Left lung (tissue), 14 donors: ENCODE measurements at places on chromosomes 13 and 19. TPM values are rescaled to one million over a fixed set of nuclear protein-coding genes. Genes with fewer than 3 reads are reported as not detected.
A peak's percentile ranks its signal among the peaks of the same experiment; 100 is the strongest.

- no peak for DNase-seq
Measured at GRCh38 chr13:98994080-98994479, 16.2 kb upstream of the DOCK9 start.

DNA sequence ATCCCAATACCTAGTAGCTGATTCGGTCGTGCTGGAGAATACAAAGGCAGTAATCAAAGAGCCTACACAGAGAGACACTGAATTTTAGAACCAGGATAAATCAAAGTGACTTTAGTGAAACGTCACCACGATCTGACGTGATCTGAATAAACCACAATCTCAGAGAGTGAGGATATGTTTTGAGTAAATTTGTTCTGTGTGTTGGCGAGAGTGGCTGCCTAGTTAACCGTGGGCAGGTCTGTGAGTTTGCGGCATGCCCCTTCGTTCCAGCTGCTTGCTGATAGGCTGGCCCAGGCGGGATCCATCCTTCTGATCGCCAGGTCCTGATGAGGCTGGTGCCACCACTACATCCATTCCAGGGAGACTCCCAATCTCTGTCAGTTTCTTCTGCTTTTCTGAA is 40.4 kb downstream of the LRCH1 start:
- DNase-seq: no peak

GRCh38 chr13:26186995-26187394 is 35.1 kb downstream of the RNF6 start:
- DNase-seq: no peak

DNA sequence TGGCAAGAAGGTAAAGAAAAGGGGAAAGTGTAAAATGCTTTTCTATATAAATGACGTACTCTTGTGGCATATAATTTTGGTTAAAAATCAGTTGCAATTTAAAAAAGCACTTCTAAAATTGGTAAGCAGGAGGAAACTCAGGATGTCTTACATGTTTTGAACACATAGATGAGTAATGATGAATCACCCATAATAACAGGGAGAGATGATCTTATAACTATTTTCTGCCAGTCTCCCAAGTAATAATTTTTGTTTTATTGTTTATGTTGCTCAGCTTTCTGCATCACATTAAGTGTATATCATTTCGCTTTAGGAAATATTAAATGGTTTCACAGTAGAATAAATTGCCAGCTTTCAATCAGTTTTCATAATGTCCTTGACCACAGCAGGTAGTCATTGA is 1430.7 kb upstream of the PCDH20 start:
- no peak for DNase-seq

- no peak for DNase-seq
Measured at GRCh38 chr13:32075170-32075851, 43.7 kb downstream of the FRY start.

DNA sequence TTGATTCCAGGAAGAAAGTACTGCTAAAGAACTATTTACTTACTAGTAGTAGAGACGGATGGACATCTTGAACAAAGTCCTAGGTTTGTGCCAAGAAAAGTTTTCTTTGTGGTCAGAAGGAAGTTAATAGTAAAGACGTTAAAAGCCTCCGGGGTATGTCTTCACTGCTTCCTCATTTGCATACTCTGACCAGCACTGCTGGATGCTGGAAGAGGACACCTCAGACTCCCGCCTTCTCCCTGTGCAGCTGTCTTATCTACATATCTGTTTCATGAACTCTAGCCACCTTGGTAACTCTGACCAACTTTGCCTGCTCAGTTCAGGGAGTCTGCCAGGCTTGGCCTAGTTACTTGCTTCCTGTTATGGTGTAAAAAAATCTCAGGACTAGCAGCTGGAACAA is 1109.1 kb upstream of the MIR17HG start:
- DNase-seq: no peak

DNA sequence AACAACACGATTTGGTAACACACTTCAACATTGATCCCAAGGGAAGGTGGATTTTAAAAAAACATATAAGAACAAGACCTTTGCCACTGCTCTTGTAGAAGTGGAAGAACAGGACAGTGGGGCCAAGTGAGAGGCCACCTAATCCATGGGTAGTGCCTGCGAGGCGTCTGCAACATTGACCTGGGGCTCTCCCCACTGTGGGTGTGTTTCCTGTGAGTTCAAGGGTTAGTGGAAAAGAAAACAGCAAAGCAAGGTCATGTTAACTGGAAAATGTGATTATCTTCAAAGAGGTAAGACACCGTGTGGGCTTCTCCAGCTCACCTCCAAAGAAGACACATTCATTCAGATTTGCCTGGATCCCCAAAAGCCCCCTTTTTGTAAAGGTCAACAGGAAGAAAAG is 327.0 kb downstream of the UQCRFS1 start:
- no peak for DNase-seq

DNA sequence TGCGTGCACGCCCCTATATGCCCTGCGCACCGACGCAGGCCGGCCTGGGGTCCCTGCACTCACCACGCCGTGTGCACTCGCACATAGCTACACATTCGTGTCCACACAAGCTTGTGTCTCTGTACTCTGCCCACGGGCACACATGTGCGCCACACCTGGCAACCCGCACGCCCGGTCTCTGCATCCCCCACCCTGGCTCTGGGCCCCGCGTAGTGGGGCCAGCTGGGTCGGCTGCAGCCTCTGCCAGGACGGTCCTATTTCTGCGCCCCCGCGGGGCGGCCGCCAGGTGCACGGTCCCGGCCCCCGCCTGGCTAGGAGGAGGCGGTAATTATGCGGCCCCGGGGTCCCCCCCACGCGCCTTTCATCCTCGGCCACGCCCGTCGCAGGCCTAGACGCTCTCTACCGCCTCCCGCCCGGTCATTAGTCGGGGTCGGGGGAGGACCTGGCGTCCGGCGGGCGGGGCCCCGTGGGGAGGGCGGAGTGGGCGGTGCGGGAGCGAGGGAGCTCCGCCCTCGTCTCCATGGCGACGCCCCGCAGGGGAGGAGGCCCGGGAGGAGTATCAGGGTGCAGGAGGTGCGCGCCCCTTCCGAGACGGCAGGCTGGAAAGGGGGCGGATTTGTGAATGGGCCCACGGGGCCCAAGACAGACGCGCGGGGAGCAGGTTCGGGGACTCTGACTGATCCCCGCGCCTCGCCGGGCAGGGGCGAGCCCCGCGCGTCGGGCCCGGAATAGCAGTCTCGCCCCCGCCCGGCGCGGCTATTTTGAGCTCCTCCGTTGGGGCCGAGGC is 2.8 kb upstream of the CIRBP start:
- peak; percentile 71 for DNase-seq

- no peak for DNase-seq
Measured at GRCh38 chr13:23899555-23899954, 2.3 kb upstream of the C1QTNF9B start.

DNA sequence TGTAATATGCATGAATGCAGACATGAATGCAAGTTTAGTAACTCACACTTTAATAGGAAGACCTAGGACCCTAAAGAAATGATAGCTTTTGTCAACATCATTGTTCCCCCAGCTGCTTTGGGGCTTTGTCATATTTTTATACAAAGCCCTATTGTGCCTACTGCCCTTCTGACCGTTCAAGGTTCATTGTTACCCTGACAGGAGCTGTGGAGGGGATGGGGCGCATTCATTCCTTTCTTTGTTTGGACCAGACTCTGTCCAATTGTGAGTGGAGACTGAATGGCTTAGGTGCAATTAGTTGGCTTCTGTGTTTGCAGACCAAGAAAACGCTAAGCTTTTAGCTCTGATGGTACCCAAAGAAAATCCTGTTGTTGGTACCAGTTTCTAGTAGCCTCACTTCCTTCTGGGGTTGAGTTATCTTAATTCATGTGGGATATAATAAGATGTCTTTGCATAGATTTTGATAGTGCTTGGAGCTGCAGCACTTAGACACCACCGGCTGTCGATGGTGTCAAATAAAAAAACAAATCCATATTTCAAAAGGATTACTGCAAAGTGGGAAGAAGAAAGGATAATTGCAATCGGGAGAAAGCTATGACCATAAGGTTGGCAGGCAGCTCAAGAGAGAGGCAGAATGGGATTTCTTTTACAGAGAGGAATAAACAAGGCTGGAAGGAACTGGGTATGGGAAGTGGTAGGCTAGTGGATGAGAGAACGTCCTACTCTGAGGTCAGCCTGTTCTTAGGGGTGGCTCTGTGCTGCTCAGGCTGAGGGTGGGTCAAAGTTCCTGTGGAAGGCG is 133.9 kb upstream of the TMTC4 start:
- DNase-seq: no peak

- no peak for DNase-seq
Measured at GRCh38 chr19:10713317-10713716, 4.6 kb upstream of the DNM2 start.

DNA sequence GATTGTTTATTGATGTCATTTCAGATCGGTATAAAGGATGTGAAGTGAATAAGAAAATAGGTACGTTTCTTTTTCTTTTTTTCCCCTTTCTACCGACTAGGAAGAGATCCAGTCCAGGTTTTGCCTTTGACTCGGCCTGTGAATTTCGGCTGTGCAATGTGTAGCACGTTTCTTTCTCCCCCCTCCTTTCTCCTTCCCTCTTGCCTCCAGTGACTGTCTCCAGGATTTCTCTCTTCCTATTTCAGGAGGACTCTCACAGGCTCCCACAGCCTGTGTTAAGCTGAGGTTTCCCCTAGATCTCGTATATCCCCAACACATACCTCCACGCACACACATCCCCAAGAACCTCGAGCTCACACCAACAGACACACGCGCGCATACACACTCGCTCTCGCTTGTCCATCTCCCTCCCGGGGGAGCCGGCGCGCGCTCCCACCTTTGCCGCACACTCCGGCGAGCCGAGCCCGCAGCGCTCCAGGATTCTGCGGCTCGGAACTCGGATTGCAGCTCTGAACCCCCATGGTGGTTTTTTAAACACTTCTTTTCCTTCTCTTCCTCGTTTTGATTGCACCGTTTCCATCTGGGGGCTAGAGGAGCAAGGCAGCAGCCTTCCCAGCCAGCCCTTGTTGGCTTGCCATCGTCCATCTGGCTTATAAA is at the start of gene GPC6:
Gene GPC6, plus strand, starts transcription at position 185 of the 657 bp plus-strand sequence.
- peak; percentile 88 for DNase-seq

DNA sequence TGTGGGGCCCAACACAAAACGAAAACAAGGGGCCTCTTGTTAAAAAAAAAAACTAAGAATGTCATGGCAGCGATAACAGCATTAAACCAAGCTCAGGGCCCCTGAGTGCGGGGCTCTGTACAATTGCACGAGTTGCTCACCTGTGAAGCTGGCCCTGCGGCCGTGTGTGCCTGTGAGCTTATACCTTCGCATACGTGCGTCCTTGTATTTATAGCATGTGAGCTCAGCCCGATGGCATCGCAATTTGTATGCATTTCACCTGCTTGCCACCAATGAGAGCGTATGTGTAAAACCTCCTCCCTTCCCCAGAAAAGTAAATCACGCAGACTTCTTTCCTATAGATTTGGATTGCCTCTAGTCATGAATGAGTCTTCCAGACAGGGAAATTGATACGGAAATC is 17.1 kb downstream of the HNRNPM start:
- DNase-seq: no peak

- no peak for DNase-seq
Measured at GRCh38 chr19:21321996-21322395, 7.2 kb downstream of the ZNF708 start.

- DNase-seq: peak; percentile 90
Measured at GRCh38 chr19:36850559-36851442, at the start of gene ZNF345. TSS of gene ZNF345 (plus strand) at chr19:36850876. CDS start at chr19:36876831, 25,955 bp downstream.

GRCh38 chr13:98979012-98979660 is 1.3 kb upstream of the DOCK9 start:
- no peak for DNase-seq

GRCh38 chr19:1968279-1969175 is 27.6 kb downstream of the CSNK1G2 start:
- no peak for DNase-seq

GRCh38 chr13:108902405-108903155 is 273.2 kb downstream of the MYO16 start:
- DNase-seq: no peak

GRCh38 chr13:64369121-64369520 is 2861.0 kb downstream of the PCDH9 start:
- DNase-seq: no peak

Gene TEX29
- polyA plus RNA-seq: 0.49 TPM

Gene ZSCAN1
- polyA plus RNA-seq: 3.4 TPM

Gene ZGLP1
- 11.2 TPM for polyA plus RNA-seq

Gene THSD8
- polyA plus RNA-seq: 2.2 TPM

Gene SERP2
- polyA plus RNA-seq: 8.8 TPM

Gene ZNF304
- polyA plus RNA-seq: 17.4 TPM

Gene FPR1
- 1.6 TPM for polyA plus RNA-seq

Gene DMKN
- polyA plus RNA-seq: 140 TPM

Gene CD37
- 49.6 TPM for polyA plus RNA-seq

Gene SBK2
- polyA plus RNA-seq: not detected

Gene ANKRD24
- 1.4 TPM for polyA plus RNA-seq

Gene ZNF878
- 1.5 TPM for polyA plus RNA-seq

Gene ITGBL1
- 0.24 TPM for polyA plus RNA-seq

Gene CBY2
- polyA plus RNA-seq: not detected

Gene ZNF415
- 18.0 TPM for polyA plus RNA-seq

Gene CRX
- 0.07 TPM for polyA plus RNA-seq

Gene TNFSF9
- polyA plus RNA-seq: 0.31 TPM

Gene PNMA8C
- 0.24 TPM for polyA plus RNA-seq
